NCI-H1105 (cell line): ENCODE measurements at places on chromosomes 16 and 17.

DNA sequence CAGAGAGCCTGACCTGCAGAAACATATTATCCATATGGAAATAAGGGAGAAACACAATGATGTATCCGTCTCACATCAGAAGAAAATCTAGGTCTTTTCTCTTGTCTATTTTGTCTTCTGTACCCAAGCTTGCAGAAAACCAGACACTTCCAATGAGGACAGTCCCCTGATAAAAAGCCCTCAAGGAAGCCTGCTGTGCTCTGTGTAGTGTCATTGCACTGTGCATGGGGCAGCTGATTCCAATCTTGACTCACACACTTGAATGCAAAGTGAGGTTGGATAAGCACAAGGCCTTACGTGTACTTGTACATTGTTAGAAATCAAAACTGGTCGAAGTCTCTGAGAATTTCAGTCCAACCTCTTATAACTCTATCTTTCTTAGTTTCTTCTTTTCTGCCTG is 256.6 kb upstream of the MYOCD start:
- DNase-seq, result no peak

GRCh38 chr17:77233635-77234334 is 93.0 kb downstream of the SEC14L1 start:
- DNase-seq, result no peak

- no peak for DNase-seq
These were observed 23.4 kb upstream of the RBFOX3 start for GRCh38 chr17:79633993-79634813.

DNA sequence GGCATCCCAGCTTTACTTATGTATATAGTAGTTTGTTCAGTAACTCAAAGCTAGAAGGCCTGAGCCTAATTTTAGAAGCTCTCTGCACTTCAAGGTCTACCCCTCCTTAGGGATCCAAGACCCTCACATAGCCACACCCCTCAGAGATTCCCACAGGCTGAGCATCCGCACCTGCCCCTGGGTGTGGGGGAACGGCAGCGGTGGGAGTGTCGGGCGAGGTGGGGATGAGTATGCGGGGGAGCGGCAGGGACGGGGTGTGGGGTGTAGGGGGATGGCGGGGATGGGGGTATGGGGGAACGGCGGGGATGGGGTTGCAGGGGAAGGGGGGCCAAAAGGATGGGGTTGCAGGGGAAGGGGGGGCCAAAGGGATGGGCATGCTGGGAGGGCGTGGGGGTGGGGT is 24.9 kb upstream of the BEAN1 start:
- no peak for DNase-seq

DNA sequence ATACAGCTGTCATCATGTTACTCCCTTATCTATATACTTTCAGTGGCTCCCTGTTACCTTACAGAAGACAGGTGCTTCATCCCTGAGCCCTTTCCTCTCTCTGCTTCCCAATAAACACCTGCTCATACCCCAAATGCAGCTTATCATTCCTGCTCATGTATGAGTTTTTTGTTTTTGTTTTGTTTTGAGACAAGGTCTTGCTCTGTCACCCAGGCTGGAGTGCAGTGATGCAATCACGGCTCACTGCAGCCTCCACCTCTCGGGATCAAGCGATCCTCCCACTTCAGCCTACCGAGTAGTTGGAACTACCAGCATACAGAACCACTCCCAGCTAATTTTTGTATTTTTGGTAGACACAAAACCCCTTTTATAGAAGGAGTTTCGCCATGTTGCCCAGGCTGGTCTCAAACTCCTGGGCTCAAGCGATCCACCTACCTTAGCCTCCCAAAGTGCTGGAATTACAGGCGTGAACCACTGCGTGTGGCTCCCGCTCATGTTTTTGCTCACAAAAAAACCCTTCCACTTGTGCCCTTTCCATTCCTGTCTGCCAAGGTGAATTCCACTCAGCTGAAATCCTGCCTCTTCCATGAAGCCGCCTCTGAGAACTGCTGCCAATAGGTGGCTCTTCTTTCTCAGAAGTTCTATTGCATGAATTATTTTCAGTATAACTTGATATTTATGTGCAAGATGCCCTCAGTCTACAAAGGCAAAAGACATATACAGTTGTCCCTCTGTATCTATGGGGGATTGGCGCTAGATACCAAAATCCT is 7.9 kb upstream of the RNF157 start:
- DNase-seq, result no peak

GRCh38 chr17:77692571-77693161 is 265.8 kb upstream of the TNRC6C start:
- no peak for DNase-seq

DNA sequence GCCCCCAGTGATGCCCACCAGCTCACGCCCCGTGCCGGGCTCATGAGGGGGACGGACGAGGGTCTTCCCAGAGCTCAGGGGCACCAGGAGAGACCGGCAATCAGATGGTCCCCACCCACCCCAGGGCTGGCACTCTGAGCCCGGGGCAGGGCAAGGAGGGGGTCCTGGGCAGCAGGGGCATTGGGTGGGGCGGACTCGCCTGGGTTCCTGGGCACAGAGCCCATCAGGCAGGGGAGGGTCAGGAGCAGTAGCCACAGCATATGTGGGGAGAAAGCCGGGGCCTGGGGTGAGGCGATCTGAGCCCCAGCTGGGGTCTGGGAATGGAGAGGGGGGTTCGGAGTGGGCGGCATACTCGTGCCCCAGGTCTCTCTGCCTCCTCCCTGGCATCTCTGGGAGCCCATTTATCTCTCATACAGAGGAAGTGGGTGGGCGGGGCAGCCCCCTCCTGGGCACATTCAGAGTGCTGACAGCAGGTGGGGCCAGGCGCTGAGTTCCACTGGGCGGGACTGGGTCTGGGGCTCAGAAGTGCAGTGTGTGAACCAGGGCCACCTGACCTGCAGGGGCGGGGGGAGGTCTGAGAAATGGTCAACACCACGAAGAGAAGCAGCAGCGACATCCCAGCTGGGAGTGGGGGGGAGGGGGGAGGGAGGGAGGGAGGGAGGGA is 20.5 kb upstream of the UBE2I start:
- DNase-seq, result no peak

DNA sequence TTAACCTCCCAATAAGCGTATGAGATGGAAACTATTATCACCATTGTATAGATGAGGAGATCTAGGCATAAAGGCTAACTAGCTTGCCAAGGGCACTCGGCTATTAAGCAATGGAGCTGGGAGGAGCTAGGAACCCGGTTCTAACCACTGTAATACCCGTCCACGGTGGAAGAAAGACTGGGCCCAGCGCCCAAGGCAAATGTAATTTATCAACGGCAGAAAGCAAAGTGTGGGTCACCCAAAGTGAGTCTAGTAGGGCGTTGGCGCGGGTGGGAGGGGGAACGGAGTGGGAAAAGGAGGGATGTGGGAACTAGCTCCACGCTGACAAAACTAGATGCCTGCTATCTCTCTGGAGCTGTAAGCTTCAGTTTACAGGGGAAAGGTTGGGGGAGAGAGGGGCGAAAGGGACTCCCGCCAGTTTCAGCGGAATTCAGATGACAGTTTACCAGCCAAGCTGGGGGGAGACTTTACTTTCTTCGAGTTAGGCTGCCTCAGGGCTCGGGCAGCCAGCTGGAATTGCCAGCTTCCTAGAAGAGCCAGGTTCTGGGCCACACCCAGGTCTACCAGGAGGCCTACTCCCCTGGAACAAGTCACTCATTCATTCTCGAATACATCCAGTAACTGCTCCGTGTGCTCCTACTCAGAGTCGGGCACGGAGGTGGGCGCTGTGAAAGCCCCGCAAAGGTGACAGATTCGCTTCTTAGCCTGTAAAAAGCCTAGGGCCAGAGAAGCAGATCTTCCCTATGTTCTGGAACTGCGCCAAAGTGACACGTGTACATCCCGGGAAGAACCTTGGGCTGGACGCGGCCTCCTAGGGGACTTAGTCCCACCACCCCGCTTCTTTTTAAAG is 837 bp downstream of the LRRC59 start:
- no peak for DNase-seq

DNA sequence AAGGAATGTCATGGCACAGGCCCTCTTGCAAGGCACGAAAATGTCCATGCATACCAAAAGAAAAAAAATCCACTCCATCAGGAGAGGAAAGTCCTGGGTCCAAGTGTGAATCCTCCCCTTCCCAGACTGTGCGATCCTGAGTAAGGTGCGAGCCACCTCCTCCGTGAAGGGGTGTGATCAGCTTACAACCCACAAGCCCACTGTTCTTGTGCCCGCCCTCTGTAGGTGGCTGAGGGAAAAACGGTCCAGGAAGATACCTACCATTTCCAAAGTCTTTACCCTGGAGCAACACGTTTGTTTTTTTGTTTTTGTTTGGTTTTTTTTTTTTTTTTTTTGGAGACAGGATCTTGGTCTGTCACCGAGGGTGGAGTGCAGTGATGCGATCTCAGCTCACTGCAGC is 116.5 kb downstream of the ZNF423 start:
- no peak for DNase-seq

- no peak for DNase-seq
These were observed 6.4 kb upstream of the PRR14 start for GRCh38 chr16:30644334-30644830.

DNA sequence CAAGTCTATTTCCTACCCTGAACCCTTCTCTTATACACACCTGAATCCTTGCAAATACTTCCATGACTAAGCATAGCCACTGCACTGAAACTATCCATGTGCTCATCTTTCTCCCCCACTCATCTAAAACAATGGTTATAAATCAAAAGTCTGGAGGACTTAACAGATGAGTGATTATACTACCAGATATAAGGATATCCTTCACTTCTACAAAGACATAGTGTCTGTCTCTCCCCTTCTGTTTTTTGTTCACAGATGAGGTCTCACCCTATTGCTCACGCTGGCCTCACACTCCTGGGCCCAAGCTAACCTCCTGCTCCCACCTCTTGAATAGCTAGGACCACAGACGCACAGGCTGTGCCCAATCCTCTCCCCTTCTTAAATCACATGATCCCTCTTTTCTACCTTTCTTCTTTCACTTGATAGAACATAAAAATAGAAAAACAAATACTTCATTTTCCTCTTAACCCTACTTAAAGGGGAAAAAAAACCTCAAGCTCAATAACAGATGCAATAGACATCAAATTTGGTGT is 19.2 kb downstream of the CEP112 start:
- no peak for DNase-seq

- no peak for DNase-seq
These were observed 12.9 kb downstream of the NLRC3 start for GRCh38 chr16:3564130-3564888.

DNA sequence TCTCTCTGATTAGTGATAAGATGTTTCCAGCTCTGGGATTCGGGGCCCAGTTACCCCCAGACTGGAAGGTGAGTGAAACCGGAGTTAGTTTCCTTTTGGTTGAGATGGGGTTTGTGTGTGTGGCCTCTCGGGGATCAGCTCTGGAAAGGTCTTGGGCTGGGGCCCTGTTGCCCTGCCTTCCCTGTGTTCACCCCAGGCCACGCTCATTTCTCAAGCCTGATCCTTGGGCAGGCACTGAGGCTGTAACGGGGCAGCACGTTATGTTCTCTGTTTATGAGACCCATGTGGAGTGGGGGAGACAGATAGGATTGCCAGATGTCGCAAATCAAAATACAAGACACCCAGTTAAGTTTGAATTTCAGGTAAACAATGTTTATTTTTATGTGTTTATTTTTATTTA is 35.5 kb downstream of the CPNE2 start:
- DNase-seq, result no peak

DNA sequence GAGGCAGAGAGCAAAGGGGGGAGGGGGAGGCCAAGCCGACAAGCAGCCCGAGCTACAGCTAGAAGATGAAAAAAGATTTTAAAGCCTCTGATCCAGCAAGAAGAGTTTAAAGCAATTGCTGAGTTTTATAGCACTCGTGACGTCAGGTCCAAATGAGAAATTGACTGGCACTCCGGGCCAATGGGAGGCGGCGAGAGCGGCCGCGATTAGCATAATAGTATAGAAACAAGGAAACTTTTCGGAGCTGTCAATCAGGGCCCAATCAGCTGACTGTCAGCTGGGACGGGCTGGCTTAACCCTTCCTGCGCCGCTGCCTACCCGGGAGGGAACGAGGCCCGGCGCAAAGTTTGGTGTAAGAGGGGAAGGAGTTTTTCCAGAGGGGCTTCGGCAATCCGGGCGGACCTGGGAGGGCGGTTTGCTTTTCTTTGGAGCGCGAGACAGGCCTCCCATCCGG is at the start of gene MAF:
TSS of gene MAF (minus strand) at position 100 of the 454 bp plus-strand sequence. CDS start 835 bp downstream, outside the sequence.
- DNase-seq, result peak; percentile 87

DNA sequence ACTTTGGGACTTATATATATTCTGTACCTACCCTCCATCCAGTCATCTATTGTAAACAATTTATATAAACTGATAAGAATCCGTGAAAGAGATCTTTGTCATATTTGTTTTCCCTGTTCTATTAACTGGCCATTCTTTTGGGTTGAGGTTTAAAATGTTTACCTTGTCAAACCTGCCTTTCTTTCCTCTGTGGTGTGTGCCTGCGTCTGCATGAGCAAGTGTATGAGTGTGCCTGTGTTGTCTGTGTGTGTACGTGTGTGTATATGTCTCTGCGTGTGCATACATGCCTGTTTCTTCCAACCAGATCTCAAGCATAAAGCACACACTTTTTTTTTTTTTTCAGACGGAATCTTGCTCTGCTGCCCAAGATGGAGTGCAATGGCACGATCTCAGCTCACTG is 201.5 kb downstream of the C16orf95 start:
- no peak for DNase-seq

- DNase-seq, result no peak
These were observed 615.6 kb upstream of the SOX9 start for GRCh38 chr17:71505200-71505599.

DNA sequence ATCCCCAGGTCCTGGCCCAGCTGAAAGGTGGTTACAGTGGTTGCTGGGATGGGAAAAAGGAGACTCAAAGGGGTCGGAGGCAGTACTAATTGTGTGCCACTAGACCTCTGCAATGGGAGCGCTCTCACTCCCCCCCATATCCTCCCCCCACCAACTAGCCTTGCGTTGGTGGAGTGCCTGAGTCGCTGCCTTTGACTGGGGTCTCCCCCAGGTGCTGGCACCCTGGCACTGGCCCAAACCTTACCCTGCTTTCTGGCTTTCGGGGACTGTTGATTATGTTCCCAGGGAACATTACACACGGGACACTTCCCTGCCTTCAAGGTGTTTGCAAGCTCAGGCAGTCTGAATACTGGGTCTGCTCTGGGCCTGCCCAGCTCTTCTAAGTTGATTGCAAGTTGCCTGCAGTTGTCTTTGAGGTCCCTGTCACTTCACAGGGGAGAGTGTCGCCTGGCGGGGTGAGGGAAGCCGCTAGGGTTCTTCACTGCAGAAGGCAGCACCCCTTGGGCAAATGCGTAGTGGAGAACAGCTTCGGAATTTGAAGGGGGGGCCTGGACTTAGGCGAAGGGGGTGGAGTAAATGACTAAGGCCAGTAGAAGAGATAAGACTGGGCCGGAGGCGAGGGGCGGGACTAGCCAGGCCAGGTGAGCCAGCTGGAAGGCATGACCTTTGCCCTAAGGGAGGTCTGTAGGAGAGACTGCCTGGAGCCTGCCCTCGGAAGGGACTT is 98.0 kb downstream of the RAB11FIP4 start:
- DNase-seq, result no peak
